ENCODE measurements at places on chromosomes 3 and 15.

- no peak for DNase-seq
Measured at GRCh38 chr3:30661098-30661873, 54.9 kb downstream of the TGFBR2 start.

DNA sequence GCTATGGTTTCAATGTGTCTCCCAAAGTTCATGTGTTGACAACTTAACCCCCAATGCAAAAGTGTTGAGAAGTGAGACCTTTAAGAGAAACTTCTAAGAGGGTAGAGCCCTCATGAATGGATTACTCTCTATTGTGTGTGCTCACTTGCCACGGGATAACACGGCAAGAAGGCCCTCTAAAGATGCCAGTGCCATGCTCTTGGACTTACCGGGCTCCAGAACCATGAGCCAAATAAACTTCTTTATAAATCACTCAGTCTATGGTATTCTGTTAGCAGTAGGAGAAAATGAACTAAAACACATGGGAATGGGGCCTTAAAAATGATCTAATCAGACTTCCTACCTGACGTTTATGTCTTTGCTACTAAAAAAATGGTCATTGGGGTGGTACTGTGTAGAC lies 2.6 kb upstream of the TCF12 start:
- no peak for DNase-seq

GRCh38 chr3:143718463-143718862 lies 129.8 kb downstream of the SLC9A9 start:
- no peak for DNase-seq

- DNase-seq, result no peak
Measured at GRCh38 chr3:187798531-187799530, 53.6 kb upstream of the BCL6 start.

GRCh38 chr3:138684396-138684795 lies 75.8 kb downstream of the FAIM start:
- no peak for DNase-seq

DNA sequence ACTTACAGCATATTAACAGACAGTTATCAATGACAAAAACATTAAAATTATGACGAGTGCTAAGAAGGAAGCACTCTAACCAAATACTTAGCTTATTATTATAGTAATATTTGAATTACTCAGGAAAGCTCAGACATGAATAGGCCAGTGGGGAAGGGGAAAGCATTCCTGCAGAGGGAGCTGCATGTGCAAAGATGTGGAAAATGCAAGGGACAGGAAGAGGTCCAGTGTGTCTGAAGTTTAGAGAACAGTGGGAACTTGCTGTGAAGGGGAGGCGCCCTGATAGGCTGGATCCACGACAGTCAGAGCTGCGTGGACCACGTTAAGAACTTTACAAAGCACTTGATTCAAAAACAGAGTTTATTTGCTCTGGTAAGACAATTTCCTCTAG lies 1.2 kb upstream of the SPICE1 start:
- no peak for DNase-seq

- DNase-seq, result no peak
Measured at GRCh38 chr15:35327789-35328188, 218.2 kb downstream of the DPH6 start.

DNA sequence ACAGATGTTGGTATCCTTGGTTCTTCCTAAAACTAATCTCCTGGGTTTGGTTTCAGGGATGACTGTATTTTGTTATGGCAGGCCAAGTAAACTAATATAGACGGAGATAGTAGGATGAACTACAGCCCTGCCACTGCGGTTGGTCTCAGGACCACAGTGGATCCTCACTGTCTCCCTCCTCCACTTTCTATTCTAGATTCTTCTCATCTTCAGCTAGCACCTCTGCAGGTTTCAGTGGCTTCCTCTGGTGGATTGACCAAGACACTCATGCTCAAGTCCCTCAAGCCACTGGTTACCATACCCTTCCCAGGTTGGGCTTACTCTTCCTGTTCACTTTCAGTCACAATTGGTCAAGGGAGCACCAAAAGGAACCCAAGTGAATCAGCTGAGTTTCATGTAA lies 71.1 kb upstream of the CLDN18 start:
- no peak for DNase-seq

- no peak for DNase-seq
Measured at GRCh38 chr15:78302579-78303312, 3.3 kb upstream of the SKIC8 start.

DNA sequence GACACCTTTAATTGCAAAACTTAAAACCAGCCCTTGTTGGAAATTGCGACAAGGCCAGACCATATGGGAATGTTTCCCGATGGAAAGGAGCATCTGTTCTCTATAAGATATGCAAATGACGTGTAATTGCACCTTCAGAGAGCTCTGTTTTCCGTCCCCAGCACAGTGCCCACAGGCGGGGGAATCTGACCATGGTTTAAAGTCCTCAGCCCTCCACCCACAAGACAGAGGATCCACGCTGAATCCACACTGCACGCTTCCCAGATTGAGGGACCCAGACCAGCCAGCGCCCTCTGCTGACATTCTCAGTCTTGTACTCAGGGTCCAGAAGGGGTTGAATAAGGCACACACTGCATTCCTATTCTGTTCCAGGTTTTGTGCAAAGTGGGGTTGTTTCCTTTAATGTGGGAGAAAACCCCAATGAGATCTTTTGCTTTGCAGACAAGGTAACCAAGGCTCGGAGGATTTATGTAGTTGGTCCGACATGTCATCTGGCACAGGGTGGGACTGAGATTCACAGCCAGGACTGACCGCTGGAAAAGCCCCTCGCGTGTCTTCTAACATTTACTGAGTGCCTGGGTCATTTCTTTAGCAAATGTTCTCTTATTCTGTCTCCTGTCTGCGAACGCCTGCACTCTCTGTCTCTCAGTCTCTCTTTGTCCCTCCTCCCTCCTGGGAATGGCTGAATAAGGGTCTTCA lies 36.8 kb upstream of the KLHL25 start:
- DNase-seq, result peak; percentile 48

- DNase-seq, result no peak
Measured at GRCh38 chr15:48703544-48703943, 58.0 kb upstream of the FBN1 start.

- peak; percentile 56 for DNase-seq
Measured at GRCh38 chr3:128486681-128487537, 6.1 kb downstream of the GATA2 start.

- peak; percentile 93 for DNase-seq
Measured at GRCh38 chr3:50572158-50572557, 2.8 kb downstream of the HEMK1 start.

- no peak for DNase-seq
Measured at GRCh38 chr3:133393691-133394474, 6.0 kb upstream of the BFSP2 start.

GRCh38 chr15:66459818-66460615 lies 37.5 kb downstream of the SNAPC5 start:
- DNase-seq, result no peak

DNA sequence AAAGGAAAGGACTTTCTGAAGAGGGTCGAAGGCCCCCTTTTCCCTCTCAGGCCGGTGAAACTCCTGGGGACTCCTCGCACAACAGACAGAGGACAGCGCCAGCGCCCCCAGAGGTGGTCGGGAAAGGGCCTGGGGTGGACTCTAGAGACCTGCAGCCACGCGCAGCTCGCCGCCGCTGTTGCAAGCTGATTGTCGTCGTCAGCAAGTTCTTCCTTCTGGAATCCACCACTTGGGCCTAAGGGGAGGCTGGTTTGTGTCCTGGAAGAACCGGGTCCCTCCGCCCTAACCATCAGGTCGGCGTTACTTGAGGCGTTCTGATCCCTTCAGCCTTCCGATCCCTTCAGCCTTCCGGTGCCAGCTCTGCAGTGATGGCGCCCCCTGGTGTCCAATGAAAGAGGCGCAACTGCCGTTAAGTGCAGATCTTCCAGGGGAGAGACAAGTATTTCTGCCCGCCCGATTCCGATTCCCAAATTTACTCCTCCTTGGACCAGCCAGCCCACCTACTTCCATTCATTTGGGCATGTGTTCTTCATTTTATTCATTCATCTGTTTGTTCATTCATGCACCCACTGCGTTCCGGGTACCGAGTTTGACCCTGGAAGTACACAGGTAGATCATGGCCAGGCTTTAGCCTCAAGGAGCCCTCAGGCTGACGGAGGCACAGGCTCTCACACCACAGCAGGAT lies 77.2 kb upstream of the SLC6A11 start:
- DNase-seq, result peak; percentile 83

DNA sequence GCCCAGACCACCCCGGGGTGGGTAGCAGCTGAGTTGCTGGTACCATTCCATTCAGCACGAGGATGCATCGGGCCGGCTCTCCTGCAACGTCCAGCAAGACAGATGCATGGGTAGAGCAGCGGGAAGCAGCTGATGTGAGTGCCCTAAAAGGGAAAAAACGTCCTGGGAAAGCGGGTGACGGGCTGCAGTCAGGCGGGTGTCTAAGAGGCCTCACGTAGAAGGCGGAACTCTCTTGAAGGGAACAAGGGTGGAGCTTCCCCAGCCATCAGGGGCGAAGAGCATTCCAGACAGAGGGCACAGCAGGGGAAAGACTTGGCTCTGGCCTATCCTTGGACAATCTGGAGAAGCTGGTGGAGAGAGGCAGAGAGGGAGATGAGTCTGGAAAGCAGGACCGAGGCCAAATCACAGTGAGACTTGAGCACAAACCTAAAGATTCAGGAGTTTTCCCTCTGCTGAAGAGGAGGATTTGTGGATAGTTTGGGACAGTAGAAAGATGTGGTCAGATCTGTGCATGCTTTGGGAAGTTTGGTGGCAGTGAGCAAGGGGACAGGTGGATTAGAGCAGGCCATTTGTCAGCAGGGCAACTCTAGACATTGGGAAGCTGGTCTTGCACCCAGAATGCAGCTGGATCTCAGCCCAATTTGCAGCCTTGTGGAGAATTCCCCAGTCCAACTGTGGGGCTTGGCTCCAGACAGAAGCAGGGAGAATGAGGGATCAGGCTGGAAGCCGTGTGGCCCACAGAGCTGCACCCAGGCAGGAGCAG lies 70.7 kb downstream of the SEMA5B start:
- DNase-seq, result no peak

GRCh38 chr15:52069559-52069958 lies 43.0 kb downstream of the BCL2L10 start:
- no peak for DNase-seq

DNA sequence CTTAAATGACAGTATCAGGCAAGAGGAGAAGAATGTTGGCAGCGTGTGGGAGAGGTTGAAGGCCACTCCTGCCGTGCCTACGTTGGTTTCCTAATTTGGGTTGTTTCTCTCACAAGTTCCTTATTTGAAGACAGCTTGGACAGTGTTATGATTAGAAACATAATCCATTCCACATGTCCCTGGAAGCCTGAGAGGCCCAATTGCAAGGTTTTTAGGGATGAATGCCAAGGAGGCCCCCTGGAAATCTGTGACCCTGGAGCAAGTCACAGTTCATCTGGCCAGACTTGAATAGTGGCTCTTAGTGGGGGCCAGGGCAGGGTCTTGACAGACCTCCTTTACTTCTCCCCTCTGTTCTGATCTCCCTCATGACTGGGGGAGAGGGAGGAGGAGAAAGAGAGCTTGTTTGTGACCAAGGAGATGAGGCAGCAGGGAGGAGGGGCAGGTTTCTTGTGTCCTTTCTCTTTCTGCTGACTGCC lies 584.4 kb upstream of the TBL1XR1 start:
- no peak for DNase-seq

DNA sequence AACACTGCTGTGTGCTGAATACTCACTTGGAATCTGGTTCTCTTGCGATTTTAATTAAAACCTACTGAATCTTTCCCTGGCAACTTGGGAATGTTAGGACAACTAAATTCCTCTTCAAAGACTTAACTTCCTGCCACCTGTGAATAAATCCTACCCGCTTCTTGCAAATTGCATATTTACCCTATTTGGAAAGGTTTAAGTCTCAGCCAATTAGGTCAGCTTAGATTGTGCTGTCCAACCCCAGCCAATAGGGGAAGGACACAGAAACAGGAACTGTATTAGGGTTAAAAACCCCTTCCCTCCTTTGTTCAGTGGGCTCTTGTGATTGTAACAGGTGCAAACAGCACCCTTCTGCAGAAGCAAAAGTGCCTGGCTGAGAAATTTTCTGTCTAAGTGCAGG lies 38.6 kb upstream of the FSTL1 start:
- no peak for DNase-seq

GRCh38 chr3:157219215-157219614 lies 59.3 kb upstream of the CCNL1 start:
- DNase-seq, result no peak

DNA sequence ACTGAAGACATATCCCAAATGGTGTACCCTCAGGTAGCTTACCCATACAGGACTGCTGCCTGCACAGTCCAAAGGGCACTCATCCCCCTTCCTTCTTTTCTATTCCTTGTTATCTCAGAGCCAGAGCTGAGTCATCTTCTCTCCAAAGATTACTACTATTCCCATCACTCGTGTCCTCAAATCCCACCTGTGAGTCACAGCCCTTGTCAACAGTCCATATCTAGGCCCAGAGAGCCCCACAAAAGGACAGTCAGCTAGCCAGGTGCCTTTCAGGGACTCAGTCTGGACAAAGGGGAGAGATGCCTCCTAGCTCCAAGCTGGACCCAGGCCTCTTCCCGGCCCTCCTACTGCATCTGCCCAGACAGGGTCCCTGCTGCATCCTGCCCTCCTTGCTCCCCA lies 11.0 kb downstream of the PARP16 start:
- DNase-seq, result no peak

GRCh38 chr3:177300039-177300833 lies 103.0 kb upstream of the TBL1XR1 start:
- no peak for DNase-seq

DNA sequence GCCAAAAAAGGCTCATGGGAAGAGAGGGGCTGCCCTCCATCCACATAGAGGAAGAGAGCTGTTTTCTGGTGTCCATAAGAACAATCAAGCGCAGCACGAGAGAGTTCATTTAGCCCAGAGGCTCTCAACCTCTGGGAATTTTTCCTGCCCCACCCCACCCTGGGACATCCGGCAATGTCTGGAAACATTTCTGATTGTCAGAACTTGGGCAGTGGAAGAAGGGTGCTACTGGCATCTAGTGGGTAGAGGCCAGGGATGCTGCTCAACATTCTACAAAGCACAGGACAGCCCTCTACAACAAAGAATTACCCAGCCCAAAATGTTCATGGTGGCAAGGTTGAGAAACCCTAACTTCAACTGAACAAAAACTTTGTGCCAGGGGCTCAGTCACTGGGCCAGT lies 92.9 kb downstream of the RAB11A start:
- no peak for DNase-seq

DNA sequence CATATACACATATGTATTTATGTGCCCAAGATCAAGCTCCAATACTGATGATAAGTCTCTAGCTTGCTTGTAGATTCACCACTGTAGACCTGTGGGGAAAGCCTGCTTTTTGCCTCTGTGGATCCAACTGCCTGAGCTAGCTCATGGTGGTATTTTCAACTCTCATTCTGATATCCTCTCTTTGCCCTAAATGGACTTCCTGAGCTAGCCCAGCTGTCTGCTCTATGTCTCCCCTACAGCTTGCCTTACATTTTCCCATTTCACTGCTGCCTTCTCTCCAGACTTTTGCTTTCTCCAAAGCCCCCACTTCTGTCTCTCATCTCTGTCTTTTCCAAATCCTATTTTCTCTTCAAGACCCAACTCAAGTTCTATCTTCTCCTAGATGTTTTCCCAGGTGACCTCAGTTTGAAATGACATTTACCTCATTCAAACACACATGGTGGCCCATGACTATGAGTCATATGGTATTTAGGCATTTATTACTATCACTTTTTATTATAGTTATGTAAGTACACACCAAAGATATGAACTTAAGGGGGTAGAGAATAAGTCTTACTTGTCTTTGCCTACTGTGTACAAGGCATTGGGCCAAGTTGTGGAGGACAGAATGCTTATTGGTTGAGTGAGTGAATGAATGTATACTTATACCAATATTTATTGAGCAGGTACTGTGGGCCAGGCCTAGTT lies 191.7 kb downstream of the NR1D2 start:
- DNase-seq, result no peak

GRCh38 chr3:68135067-68135466 lies 480.7 kb upstream of the SUCLG2 start:
- DNase-seq, result no peak

- no peak for DNase-seq
Measured at GRCh38 chr3:184645336-184645735, 66.5 kb downstream of the MAGEF1 start.
